ENCODE measurements at places on chromosomes 7 and 10.

DNA sequence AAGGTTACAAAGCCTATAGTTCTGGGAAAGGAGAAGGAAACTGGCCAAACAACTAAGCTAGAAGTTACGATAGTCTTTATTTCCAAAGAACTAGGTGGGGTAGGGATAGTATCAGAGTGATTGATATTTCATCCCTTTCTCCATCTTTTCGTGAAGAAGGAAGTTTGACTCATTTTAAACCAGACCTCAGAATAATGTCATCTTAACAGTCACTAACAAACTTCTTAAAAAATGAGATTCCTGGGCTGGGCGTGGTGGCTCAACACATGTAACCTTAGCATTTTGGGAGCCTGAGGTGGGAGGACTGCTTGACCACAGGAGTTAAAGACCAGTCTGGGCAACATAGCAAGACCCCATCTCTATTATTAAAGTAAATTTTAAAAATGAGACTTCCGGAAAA, 69.4 kb downstream of the ARL4A start:
- no peak for DNase-seq

DNA sequence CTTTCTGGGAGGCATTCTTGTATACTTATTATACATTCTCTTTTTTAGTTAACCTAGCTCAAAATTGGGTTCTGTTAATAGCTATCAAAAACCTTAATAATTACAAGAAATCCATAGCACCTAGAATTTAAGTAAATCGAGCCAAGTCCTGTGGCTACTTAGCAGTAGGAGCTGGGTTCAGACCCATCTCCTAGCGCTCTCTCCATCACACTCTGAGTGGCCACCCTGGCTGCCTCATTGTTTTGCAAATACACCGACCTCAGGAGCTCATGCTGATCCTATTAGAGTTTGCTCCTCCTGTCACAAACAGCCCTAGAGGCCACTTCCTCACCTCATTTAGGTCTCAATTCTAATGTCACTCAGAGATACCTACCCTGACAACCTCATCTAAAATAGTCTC, 46.2 kb upstream of the OSBPL3 start:
- DNase-seq = no peak

DNA sequence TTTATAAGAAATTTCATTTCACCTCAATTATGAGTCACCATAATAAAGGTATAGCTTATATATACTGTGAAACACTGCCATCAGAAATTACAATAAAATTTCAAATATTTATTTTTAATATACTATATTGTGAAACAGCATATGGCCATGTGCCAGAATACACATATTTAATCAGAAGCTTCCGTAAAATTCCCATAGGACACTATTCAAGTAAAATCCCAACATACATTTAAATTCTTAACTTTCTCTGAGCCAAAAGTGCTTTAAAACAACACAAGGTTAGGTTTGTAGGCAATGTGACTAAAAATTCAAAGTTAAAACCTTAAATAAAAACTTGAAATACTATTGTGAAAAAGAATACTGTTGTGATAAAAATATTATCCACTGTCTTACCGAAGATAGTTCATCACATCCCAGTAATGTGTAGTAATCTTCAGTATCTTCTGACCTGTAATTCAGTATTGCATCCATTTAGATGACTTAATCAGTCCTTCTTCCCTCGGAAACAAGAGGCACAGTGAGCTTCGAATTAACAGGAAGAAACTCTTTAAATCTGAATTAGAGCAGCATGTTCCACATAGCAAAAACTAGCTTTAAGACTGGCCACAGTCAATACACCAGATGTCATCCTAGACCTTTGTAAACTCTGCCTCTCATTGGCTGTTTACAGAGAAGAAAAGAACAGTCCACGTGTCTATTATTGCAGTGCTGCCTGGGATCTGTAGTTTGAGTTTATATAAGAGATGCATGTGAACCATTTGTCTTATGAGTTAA, at the start of gene DNAJC12:
DNAJC12 (minus strand) TSS at position 648 of the 774 bp plus-strand sequence; CDS start at position 471, 177 bp downstream.
- no peak for DNase-seq

DNA sequence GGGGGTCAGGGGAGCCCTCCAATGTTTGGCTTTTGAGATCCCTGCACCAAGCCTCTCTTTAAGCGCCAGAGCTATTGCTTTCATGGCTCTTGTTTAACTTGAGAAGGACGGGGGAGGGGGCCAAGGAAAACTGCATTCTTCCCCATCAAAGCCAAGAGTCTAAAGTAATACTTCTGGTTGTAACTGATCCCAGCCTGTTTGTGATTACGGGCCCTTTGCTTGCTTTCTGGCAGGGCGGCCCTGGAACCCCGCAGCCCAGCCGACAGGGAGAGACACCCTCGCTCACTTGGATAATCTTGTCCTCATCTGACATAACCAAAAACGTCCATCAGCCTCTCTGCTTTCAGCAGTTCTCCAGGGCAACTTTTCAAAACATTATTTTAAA, 154.7 kb downstream of the NEURL1 start:
- no peak for DNase-seq

- DNase-seq = peak; percentile 29
Measured at GRCh38 chr10:100341953-100342626, 4.9 kb upstream of the SCD start.

GRCh38 chr10:71124921-71125748, 87.2 kb upstream of the UNC5B start:
- DNase-seq = no peak

DNA sequence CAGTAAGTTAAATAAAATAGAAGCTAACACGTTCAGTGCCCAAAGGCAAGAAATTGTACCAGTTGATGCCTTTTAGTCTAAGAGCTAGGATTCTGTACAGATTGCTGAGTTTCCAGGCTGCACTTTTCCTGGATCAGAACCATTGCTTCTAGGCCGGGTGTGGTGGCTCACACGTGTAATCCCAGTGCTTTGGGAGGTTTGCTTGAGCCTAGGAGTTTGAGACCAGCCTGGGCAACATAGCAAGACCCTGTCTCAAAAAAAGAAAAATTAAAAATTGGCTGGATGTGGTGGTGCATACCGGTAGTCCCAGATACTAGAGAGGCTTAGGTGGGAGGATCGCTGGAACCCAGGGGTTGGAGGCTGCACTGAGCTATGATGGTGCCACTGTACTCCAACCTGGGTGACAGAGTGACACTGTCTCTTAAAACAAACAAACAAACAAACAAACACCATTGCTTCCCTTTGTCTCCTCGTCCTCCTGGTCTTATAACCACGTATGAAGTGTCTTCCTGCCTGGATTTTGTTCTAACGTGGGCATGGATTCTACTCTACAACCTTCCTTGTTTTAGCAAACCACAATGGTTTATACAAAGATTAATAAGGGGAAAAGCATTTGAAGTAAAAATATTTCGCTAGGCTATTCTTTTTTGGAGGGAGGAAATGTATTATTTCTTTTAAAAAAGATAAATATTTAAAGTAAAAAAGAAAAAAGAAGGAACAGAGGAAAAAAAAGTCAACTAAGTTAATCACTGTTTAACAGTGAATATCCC, 9.7 kb upstream of the CCNY start:
- no peak for DNase-seq

GRCh38 chr10:70907637-70908405, 19.5 kb upstream of the PCBD1 start:
- DNase-seq = no peak

DNA sequence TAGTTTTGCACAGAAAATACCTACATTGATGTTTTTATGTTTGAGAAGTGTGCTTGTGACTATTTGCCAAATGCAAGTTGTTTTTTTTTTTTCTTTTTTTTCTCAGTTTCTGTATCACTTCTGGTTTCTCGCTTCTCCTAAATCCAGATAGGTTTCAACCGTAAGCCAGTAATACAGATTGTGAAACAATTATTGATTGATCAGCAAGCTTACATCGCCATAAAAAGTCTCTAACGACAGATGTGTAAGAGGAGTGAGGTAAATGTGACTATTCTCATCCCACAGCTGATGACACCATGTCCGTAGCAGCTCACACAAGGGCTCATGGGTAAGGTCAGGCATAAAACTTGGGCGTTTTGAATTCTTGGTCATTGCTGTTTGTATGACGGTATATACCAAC, 202.8 kb upstream of the AKR1E2 start:
- DNase-seq = no peak

GRCh38 chr10:113035732-113036312, 85.8 kb downstream of the TCF7L2 start:
- no peak for DNase-seq
